Heart left ventricle (tissue), 16 donors: ENCODE measurements at places on chromosomes 7 and 10.
A peak's percentile ranks its signal among the peaks of the same experiment; 100 is the strongest.

GRCh38 chr10:15603446-15604011 is 116.2 kb downstream of the ITGA8 start:
- DNase-seq = no peak

- DNase-seq = no peak
These were observed 62.7 kb downstream of the ARID5B start for GRCh38 chr10:61964059-61964709.

GRCh38 chr10:109457302-109457638 is 466.0 kb downstream of the XPNPEP1 start:
- DNase-seq = no peak

DNA sequence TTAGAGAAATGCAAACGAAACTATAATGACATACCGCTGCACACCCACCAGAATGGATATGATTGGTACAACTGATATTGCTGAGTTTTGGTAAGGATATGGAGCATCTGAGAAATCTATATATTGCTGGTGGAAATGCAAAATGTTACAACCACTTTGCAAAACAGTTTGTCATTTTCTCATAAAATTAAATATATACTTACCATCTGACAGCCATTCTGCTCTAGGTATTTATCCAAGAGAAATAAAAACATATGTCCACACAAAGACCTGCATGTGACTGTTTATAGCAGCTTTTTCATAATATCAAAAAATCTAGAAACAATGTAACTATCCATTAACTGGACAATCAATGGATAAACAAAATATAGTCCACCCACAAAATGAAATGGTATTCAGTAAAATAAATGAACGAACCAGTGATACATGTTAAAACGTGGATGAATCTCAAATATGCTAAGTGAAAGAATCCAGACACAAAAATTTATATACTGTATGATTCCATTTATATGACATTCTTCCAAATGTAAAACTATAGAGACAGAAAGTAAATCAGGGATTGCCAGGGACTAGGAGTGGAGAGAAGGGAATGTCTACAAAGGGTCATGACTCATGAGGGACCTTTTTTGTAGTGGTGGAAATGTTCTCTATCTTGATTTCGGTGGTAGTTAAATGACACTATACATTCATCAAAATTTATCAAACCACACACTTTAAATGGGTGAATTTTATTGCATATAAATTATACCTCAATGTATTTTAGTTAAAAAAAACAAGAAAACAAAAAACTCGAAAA is 312.0 kb upstream of the GLI3 start:
- DNase-seq = no peak

GRCh38 chr7:127770885-127771284 is 118.9 kb downstream of the SND1 start:
- DNase-seq = no peak

DNA sequence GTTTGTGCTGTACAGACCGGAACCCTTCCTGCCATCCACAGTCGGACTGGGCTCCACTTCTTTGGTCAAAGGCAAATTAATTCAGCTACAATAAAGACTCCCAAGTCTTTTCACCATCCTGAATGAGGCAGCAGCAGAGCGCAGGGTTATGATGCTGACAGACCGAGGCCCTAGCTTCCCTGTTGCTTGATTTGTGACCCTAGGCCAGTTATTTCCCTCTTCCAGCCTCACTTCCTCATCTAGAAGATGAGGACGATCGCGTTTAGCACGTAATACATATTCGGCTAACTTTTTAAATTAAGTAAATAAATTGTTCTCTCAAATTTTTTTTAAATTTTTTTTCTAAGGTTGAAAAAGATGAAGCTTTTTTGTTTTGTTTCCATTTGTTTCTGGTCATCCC is 18.1 kb downstream of the ADRB1 start:
- no peak for DNase-seq

DNA sequence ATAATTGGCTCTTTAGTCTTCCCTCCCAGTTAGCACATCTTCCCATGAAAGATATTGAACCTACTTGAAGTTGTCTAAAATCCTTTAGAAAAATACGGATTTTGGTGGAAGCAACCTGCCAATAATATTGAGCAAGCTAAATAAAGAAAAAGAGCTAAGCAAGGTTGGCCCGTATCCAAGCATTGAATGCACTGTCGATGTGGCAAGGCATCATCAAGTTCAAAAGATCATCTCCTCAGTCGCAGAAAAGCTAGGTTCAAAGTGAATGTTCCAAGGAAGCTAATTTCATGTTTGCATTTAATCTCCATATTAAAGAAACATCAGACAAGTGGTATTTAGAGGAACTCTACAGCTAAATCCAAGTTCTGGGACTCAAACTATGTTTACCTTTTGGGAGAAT is 206.0 kb downstream of the MTERF1 start:
- no peak for DNase-seq

- no peak for DNase-seq
These were observed 279.5 kb upstream of the AKR1E2 start for GRCh38 chr10:4546500-4546899.

GRCh38 chr10:117594722-117595121 is 52.2 kb downstream of the EMX2 start:
- no peak for DNase-seq

DNA sequence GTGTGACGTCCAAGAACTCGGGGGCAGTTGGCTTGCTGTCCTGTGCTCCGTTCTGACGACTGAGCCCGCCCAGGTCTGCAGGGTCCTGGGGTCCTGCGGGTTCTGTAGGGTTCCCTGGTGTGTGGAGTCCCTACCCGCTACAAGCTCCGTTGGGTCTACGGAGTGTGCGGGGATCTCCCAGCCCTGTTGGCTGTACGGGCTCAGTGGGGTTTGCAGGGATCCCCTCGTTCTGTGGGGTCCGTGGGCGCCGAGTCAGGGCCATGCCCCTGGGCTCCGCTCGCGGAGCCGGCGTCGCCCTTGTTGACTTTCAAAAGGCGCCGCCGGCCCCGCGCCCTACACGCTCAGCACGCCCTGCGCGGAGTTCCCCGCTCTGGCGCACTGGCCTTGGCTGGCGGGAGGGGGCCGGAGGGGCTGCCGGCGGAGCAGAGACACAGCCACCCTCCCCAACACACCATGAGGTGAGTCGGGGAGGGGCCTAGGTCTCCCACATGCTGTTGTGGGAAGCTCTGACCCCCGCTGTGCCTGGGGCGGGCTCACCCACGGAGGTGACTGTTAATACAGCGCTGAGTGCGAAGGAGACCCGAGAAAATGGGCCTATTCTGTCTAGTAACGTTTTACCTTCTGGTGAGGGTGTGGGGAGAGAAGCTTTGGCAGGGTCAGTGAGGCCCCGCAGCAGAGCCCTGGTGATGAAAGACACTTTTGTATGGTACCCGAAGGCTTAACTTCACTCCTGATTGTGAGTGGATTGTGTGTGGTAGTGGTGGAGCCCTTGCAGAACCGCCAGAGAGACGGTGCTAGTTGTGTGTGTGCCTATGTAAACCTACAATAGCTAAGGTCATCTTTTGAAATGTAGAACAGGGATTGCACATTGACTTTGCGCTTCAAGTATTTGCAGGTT is 8.1 kb downstream of the TASOR2 start:
- DNase-seq = peak; percentile 42

DNA sequence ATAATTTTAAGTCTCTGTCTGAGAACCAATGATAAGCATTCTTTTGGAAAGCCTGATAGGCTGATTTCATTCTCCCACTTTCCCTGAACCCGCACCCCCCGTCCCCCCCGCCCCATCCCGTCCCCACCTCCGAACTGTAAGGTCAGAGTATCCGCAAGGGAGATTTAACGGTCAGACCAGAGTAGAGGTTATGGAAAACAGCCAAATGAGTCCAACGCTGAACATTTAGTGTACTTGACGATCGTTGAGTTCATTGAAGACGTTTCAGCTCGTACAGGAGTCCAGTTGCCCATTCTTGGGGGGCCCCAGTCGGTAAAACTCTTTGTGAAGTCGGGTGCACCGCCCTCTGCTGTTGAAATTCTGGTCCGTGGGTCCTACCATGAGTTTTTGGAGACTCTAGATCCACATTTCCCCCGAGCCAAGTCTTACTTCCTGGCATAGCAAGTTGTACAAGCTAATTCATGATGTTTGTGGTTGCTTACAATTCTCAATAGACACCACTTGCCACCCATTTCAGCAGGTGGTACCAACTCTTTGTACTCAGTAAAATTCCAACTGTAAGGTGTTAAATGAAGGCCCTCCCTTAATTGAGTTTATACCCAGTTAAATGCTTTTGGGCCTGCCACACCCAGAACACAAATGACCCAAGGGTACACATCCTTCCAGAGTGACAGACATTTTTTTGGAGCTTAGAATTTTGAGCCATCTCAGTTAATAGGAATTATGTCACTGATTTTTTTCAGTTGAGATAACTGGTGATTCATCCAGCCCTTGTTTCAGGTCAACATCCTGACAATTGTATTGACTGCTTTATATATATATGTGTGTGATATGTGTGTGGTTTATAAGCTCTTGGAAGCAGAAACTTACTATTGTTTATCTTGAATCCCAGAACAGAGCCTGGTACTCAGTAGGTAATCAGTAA is 1.2 kb downstream of the MARCHF5 start:
- DNase-seq = peak; percentile 61
